ENCODE measurements at places on chromosomes 4 and X. TPM values are rescaled to one million over a fixed set of nuclear protein-coding genes. Genes with fewer than 3 reads are reported as not detected.

- DNase-seq, result no peak
Measured at GRCh38 chrX:47296766-47297365, 64.1 kb downstream of the USP11 start.

DNA sequence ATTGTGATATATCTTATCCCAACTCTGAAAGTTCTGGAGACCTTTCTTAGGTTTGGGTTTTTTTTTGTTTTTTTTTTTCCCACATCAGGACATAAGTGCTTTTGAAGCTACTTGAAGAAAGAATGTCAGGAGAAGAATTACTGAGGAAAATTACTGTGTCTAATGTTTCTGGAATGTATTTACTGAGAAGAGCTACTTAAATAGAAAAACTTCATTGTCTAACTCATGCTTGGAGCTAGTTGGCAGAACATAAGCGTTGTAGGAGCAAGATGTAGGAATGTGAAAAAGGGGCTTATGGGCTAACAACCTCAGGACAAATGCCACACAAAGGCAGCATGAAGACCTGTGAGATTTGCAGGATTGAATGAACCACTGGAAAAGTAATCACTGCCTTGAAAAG, 166.6 kb upstream of the GLRA2 start:
- no peak for DNase-seq

- peak; percentile 5 for DNase-seq
Measured at GRCh38 chrX:98379134-98379533, 1495.4 kb downstream of the RPA4 start.

GRCh38 chrX:68699960-68700746, 52.7 kb downstream of the STARD8 start:
- DNase-seq, result peak; percentile 81

DNA sequence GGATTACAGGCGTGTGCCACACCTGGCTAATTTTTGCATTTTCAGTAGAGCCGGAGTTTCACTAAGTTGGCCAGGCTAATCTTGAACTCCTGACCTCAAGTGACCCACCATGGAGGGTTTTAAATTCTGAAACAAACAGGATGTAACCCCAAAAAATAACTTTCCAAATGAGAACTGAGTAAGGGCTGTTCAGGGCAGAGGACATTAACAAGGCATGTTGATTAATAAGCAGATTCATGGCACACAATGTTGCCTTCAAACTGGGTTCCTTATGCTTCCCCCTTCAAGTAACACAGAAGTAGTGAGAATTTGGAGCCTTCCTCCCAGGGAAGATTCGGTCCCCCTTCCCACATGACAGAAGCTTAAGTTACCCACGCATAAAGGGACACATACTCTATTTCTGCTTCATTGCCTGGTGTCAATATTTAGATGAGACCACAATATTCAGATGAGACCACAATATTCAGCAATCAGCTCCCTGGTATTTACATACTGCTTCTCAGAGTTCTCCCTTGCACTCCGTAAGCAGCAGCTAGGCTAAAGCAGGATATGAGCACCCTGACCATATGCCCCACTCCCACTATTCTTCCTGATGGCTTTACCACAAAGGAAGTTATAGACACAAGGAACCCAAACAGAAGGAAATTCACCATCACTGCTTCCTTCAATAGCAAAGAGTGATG, 21.4 kb downstream of the GRSF1 start:
- DNase-seq, result no peak

- DNase-seq, result no peak
Measured at GRCh38 chr4:137707102-137707620, 174.9 kb upstream of the PCDH18 start.

DNA sequence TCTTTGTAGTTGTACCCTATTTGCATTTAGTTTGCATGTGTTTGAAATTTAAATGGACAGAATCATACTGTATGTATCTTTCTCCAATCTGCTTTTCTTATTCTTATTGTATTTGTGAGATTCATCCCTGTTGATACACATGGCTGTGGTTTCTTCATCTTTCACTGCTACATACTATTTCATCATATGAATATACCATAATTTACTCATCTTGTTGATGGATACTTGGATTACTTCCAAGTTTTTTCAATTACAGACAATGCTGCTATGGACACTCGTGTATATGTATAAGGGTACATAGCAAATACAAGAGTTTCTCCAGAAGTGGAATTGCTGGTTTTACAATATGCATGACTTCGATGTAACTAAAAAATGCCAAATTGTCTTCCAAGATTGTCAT, 11.8 kb upstream of the KLHL8 start:
- DNase-seq, result no peak

- DNase-seq, result no peak
Measured at GRCh38 chrX:114077773-114078172, 506.1 kb upstream of the HTR2C start.

DNA sequence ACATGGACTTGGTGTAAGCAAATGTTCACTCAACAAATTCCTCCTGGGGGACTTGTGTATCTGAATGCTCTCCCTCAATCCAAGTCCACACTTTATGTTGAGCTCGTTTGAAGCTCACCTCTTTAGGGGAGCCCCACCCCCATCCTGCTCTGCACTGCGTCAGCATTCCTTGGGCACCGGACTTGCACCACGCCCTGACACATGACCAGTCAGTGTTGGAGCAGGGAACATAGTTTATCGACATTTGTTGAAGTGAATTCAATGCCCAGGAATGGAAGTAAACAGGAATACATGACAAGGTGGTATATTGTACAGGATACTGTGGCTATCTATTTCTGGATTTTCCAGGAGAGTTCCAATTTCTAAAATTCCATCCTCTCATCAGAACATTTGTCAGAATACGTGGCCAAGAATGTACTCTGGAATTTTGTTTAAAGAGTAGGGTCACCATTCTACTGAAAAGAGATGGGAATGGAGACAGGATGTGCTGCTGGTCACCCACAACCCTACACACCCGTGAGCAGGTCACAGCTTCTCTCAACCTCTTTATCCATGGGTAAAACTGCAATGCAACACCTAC, 60.0 kb upstream of the LNX1 start:
- no peak for DNase-seq

GRCh38 chrX:118839334-118839958, 15.8 kb downstream of the ZCCHC12 start:
- peak; percentile 34 for DNase-seq

- DNase-seq, result no peak
Measured at GRCh38 chr4:100386270-100386669, 131.6 kb downstream of the EMCN start.

DNA sequence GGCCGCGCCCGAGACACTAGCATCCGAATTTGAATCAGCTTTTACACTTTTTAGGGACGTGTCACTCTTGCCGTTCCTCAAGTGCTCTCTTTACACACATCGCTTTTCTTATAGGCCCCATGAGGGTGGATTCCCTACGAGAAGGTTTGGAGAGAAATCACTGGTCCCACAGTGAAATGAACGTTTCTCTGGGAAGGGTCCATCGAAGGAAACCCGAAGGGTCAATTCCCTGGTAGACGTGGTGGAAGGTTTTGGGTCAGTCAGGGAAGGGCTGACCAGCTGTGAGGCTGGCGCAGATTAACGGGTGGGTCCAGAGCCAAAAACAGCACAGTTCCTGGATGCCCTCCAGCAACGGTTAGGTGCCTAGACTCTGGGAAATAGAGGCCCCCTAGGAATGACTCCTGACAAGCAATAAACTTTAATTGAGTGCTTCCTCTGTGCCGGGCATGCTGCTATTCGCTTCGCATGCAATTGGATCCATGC, 35.9 kb downstream of the ETDC start:
- peak; percentile 82 for DNase-seq

DNA sequence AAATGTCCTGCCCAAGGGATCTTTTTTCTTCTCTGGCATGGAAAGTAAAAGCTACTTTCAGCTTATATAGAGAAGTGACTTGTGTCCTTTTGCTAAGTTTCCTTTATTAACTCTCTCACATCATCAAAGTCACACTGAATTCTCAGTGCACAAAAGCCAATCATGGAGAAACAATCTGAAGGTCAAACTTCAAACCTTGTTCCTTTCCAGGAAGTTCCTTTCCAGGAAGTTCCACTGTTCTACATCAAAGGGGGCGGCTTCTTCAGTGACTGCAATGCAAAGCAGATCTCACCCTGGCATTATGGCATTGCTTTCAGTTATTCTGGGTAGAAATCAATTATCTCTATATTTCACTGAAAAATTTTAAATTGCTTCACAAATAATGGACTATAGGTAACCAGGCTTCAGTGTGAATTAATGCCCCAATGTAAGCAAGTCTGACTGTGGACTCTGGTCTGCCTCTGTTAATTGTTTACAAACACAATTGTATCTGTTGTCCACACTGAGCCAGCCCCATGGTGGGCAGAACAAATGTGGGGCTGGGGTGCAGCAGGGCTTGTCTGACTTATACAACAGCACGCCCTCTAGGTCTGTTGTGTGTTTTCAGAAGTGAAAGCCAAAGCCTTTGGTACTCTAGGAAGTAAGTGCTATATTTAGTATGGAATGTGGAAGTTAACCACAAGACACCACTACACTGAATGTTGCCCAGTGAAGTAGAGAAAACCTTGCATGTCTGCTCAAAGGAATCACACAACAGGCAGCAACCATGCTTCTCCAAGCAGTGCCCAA, 98.8 kb downstream of the CDS1 start:
- peak; percentile 84 for DNase-seq

DNA sequence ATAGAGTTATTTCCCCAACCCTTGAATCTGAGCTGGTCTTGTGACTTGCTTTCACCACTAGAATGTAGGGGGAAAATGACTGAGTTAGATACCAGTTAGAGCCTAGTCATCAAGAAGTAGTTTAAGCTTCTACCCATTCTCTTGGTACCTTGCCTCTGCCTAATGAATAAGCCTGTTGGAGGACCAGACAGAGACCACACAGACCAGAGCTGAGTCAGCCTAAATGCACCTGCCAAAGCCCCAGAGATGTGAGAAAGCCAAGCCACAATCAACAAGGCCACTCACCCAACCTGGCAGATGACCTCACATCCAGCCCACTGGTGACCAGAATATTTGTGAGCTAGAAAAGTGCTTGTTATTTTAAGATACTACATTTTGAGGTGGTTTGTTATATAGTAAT, 85.2 kb upstream of the DCLK2 start:
- no peak for DNase-seq

DNA sequence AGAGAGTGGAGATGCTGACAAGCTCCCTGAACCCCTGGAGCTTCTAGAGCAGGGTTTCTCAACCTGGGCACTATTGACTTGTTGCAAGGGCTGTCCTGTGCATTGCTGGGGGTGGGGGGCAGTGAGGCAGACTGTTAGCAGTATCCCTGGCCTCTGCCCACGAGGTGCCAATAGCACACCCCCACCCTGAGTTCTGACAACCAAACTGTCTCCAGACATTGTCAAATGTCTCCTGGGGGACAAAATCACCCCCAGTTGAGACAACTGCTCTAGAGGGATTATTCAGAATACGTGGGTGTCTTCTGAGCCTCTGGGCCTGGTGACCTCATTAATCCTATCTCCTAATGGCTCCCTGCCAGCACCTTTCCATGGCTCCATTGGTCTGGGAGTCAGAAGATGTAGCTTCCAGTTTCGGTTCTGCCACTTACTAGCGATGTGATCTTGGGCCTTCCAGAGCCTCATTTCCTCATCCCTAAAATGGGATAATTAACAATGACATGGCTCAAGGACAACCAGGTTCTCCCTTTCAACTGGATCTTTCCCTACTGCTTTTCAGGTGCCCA, 17.6 kb upstream of the PJA1 start:
- DNase-seq, result peak; percentile 59

DNA sequence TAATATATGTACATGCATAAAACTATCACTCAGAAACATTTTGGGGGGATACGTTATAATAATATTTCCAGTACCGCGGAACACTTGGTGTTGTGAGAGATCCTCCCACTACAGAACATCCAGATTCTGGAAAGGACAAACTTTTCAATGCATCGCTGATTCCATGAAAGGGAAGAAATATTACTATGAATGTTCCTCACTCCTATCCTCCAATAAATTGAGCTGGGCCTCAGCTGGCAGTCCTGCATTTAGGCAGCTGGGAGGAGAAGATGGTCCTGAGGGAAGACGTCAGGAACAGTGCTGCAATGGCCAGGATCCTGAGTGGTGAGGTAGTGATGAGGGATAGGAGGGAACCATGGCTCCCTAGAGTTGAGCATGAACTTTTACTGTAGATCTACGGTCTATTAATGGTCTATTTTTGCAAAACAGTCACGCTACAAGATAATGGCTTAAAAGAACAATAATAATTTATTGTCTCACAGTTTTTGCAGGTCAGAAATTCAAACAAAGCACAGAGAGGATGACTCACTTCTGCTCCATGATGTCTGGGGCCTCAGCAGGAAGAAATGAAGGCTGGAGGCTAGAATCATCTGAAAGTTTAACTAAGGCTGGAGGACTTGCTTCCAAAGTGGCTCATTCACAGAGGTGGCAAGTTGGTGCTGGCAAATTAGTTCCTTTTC, 538.1 kb downstream of the STIM2 start:
- DNase-seq, result no peak

DNA sequence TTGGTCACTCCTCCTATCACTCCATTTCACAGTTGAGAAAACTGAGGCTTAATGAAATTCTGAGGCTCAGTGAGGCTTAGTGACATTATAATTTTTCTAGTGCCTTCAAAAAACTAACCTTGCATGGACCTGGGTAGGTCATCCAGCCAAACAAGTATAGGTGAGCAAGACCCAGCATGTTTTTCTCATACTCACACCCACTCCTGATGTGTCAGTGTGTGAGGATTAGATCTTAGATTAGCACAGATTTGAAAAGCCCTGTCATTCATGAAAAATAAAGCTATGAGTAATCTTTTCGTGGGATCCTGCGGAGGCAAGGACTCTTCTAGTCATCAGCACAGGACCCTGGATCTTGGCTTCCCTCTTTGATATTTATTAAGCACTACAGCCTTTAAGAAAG, 146.7 kb downstream of the CHIC2 start:
- DNase-seq, result no peak

DNA sequence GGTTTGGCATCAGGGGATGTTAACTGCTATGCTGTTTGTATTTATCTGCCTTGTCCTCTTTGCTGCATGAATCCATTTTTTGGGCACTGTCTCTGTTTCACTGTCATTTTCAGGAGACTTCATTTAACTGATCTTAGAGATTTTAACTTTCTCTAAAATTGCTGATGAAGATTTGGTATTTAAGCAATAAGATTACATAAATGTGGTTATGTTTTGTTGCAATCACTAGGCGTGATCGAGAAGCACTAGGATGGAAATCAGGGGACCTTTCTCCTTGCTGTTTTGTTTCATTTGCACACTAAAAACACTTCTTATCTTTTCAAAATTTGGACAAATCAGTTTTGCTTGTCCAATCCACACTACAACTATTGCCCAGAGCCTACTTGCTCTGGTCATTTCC, 15.4 kb downstream of the CXCL2 start:
- no peak for DNase-seq

The DKK2 gene
- 5.1 TPM for total RNA-seq

The SLC6A14 gene
- not detected for total RNA-seq

The PFKFB1 gene
- total RNA-seq, result 0.20 TPM

The C4orf51 gene
- total RNA-seq, result not detected

The GPM6B gene
- 1.8 TPM for total RNA-seq

The GLRA2 gene
- total RNA-seq, result not detected

The ANKRD50 gene
- total RNA-seq, result 11.4 TPM

The UCP1 gene
- total RNA-seq, result not detected

The ADRA2C gene
- total RNA-seq, result 0.24 TPM

The FGFBP1 gene
- not detected for total RNA-seq

The TRPC3 gene
- not detected for total RNA-seq

All from RPMI7951 (cell line).